NCI-H1105 (cell line): ENCODE measurements at places on chromosomes 12 and 14.

DNA sequence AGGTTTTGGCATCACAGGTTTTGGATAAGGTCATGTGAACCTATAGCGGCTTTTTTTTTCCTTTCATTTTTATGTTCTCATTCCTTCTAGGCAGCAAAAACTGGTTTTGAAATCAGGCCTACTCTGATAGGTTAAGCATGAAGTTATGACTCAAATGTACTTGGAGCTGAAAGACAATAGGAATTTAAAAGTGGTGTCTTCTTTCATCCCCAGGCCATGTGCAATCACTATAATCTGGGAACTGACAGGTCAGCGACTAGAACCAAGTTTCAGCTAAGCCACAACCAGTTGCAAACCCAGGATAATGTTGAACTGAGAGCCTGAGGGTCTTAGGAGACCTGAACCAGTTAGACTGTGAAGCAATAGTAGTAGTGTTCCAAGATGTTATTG, 74.3 kb downstream of the ANO6 start:
- no peak for DNase-seq

DNA sequence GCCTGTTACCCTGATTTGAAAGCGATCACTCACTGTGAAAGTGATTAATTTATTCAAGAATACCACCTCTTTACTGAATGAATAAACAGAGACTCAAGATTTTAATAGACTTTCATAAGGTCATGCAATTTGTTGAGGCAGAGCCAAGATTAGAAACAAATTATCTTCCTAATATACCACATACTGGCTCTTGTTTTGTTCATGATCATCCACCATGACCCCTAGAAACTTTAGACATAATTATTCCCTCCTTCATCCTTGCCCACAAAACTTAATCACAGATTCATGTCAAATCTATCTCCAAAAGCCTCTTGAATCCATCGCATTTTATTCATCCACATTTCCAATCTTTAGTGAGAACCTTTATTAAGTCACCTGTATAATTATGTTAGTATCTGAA, 152.3 kb downstream of the ATXN7L3B start:
- peak; percentile 13 for DNase-seq

DNA sequence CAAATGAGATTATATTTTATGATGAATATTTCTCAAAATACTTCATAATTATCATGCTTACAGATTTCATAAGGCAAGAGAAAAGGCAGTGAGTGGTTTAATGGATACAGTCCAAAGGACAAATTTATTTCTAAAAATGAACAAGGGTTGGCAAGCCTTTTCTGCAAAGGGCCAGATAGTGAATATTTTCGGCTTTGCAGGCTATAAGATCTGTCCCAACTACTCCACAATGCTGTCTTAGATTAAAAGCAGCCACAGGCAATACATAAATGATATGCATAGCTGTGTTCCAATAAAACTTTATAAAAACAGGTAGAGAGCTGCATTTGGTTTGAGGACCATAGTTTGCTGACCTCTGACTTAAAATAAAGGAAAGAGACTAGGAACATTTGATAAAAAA, 42.9 kb upstream of the STK38L start:
- DNase-seq, result no peak

DNA sequence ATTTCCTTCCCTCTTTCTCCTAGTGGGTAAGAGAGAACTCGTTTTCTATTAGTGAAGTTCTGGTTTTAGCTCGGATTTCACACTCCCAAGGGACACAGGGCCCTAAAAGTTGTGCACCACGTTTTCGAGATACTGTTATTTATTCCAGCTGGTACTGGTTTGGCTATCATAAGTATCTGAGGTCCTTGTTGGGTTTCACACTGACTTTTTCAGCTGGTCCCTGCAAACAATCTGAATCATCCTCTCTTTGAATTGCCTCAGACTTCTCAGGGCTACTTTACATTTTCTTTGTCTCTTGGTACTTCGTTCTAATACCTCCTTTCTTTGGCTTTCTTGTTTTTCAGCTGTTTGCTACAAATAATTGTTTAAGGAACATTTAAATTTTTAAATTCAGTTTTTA, 75.7 kb downstream of the SCN8A start:
- no peak for DNase-seq

- DNase-seq, result no peak
Observed at GRCh38 chr14:72081137-72081536, 148.9 kb downstream of the RGS6 start.

- DNase-seq, result no peak
Observed at GRCh38 chr14:94451091-94451771, 1.4 kb downstream of the SERPINA11 start.

GRCh38 chr14:57533214-57533613, 39.6 kb upstream of the CCDC198 start:
- no peak for DNase-seq

DNA sequence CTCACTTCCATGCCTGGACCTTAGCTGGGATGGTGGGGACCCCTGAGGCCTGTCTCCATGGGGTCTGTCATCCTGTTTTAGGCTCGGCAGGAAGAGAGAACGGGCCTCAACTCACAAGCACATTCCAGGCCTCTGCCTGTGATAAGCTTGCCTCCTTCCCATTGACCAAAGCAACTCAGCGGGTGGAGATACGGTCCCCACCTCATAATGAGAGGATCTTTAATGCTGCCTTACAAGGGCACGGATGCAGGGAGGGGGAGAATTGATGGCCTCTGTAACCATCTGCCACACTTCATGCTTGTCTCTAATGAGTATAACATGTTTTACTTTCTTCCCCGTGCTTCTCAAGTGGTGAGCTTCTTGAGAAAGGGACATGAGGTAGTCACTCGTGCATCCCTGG, 50.0 kb downstream of the GLT1D1 start:
- DNase-seq, result no peak

DNA sequence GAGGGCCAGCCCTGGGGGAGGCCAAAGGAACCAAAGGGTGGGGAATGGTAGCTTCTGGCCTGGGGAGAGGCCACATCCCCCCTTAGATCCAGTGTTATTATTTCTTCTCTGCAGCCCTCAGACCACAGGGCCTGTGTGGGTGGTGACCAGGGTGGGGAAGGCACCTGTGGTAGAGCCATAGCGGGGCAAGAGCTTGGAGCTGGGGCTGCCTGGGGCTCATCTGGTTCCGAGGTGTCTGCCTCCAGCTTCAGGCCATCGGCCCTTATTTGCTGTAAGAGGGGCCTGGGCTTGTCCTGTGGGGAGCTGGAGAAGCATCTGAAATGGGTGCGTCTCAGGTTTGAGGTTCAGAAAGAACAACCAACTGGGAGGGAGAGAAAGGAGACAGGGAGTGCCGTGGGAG, 2.1 kb upstream of the B3GNT4 start:
- DNase-seq, result no peak

DNA sequence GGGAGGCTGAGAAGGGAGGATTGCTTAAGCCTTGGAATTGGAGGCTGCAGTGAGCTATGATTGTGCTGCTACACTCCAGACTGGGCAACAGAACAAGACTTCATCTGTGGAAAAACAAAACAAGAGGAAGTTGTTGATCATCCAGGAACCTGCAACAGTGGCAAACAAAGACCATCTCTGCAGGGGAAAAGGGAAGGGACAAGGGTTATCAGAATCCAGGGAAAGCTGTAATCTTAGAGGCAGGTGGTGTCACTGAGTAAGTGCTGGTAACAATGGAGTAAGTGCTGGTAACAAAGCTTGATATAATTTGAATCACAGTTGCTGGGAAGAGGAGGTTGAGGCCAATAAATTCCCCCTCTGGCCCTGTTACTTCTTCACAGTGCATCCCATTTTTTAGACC, 27.5 kb upstream of the DCN start:
- DNase-seq, result no peak

DNA sequence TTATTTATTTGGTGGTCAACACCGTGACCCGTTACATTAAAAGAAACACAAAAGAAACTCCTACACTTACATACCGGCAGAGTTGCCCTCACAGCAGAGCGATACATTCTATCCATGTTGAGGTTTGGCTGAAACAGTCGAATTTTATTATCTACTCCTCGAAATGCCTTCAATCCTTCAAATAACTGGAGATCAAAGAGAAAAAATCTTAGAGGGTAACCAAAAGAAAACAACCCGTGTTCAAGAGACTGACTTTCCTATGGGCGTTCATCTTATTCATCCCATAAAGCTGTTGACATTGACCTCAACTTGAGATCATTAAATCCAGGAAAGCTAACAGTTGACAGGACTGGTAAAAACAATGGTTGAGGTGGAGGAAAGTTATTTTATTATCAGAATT, 67.7 kb downstream of the BCAT1 start:
- no peak for DNase-seq

DNA sequence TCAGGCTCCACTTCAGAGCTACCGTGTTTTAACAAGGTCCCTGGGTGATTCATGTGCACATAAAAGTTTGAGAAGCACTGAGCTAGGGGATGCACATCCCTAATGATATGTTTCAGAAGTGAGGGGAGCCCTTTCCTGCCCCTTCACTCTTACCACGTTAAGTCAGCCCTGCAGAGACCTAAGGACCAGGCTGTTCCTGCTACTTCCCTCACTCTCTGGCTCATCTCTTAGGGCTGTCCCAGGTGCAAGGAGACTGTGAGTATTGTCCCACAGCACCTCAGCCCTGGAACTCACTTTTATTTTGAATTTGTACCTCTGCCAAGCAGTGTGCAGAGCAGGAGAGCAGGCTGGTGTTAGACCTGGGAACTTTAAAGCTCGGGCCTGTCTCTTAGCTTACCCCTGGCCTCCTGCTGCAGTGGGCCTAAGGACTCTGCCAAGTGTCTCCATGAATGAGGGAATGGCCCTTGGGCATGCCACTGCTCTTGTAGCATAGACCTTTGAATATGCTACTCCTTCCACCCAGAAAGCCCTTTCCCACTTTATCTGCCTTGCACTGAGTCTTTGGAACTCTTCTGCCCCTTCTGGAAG, 11.0 kb upstream of the SUSD6 start:
- no peak for DNase-seq

GRCh38 chr12:105036937-105037649, 47.2 kb downstream of the ALDH1L2 start:
- no peak for DNase-seq

DNA sequence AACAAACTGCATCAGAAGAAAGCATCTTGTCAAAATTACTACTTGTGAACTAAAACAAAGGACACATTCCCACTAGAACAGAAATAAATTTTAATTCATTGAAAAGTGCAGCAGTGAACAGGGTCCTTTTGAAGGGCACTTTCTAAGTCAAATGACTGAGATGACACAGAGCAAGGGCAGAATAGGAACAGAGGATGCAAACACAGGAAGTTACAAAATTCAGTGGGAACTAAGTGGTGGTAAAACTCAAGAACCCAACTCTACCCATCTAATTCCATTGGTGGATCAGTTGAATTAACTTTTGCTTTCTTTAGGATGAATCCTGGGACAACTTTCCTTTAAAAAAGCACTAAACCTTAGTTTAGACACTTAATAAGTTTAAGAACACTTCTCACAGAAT, 45.8 kb downstream of the GNS start:
- DNase-seq, result no peak

GRCh38 chr12:122820838-122821271, 14.4 kb upstream of the HIP1R start:
- no peak for DNase-seq

- no peak for DNase-seq
Observed at GRCh38 chr14:33914676-33915516, 36.0 kb downstream of the EGLN3 start.

- no peak for DNase-seq
Observed at GRCh38 chr12:2378835-2379330, 326.1 kb downstream of the CACNA1C start.

DNA sequence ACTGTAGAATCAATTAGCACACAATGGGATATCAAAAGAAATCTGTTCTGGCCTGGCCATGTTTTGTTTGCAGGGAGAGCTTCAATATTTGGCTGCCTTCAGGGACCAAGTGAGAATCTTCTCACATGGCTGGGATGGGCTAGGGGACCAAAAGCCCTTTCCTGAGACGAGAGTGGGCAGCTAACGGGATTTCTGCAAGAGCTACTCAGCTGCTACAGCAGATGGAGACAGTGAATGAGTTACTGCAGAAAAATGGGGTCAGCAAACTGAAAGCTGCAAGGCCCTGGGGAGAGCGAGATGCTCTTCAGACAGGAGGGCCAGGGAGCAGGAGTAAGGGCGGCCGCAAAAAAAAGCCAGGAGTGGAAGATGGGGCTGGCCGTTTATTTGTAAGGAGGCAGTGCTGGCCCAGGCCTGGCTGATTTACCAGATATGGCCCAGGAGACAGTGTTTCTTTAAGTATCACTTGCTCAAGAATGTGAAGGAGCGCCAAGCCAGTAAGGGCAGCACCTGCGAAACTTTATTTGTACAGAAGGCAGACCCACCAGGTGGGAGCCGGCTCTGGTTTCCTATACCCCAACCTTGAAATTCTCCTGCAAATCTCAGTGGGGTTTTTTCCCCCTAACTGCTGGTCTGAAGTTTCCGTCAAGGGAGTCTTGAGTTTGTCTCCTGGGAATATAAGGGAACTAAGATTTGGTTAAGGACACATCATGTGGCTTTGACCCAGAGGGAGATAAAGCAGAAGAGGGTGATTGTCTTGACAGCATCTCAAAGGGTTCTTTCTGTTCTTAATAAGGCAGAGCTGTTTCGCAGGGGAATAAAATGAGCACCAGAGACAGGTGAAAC, 57.8 kb downstream of the SSH1 start:
- DNase-seq, result no peak

DNA sequence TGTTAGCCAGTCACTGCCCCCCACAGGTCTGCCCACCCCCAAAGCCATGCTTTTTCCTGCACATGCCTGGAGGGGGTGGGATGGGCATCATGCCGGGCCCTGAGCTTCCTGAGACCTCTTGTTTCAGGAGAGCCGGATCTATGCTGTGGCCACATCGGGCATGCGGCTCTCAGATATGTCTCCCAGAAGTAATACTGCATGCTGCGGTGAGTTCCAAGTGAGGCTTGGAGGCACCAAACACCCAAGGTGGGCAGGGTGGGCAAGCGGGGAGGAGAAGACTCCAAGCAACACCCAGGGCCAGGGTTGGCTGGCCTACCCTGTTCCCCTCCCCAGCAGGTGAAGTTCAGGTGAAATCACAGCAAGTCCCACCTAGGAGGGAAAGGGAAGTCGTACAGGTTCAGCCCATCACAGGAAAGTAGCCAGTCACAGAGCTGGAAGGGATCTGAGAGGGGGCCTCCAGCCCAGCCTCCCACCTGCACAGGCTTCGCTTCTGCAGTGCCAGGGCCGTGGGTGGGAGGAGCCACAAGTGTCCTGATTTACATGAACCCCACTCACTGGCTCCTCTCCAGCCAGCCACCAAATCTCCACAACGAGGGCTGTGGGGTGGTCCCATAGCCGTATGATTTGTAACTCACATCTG, 30.9 kb downstream of the PIGH start:
- no peak for DNase-seq

- DNase-seq, result no peak
Observed at GRCh38 chr12:89893972-89894706, 185.5 kb upstream of the ATP2B1 start.

DNA sequence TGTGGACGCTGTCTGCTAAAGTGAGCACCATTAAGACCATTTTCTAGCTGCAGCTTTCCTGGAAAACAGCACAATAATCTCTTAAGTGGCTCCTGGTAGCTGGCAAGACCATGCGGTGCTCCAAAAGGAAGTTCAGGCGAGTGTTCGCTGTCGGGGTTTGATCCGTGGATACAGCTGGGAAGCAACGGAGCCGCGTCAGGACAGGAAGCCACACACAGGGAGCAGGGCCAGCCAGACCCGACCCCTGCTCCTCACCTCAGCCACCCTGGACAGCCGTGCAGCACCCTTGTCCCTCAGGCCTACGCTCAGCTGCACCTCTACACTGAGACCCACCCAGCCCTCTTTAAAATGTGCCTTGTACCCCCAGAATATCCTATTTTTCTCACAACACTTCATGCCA, 19.4 kb downstream of the ZFYVE21 start:
- DNase-seq, result no peak
